Midbrain (tissue), 1 donor: ENCODE measurements at places on chromosomes 3 and 15.
A peak's percentile ranks its signal among the peaks of the same experiment; 100 is the strongest.

DNA sequence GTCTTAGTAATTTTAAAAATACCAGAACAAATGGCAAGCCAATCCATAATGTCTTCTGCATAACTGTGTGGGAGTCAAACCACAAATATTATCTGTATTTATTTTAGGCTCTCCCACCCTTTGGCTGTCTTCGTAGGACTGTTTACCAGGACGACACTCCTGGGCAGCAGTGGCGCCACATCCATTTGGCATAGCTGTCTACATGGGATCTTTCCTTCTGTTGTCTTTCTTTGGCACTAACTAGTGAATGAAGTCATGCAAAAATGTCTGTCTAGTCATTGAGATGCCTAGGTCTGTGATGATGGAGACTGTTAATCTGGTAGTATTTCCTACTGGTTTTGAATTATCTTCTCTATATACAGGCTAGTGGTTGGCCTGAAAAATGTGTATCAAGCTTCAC lies 54.0 kb upstream of the CHMP2B start:
- DNase-seq = no peak

GRCh38 chr15:87549860-87550259 lies 706.7 kb downstream of the NTRK3 start:
- DNase-seq = no peak

GRCh38 chr15:93452537-93453211 lies 363.7 kb upstream of the RGMA start:
- DNase-seq = no peak

- DNase-seq = no peak
Measured at GRCh38 chr3:167929968-167930367, 165.8 kb downstream of the GOLIM4 start.

DNA sequence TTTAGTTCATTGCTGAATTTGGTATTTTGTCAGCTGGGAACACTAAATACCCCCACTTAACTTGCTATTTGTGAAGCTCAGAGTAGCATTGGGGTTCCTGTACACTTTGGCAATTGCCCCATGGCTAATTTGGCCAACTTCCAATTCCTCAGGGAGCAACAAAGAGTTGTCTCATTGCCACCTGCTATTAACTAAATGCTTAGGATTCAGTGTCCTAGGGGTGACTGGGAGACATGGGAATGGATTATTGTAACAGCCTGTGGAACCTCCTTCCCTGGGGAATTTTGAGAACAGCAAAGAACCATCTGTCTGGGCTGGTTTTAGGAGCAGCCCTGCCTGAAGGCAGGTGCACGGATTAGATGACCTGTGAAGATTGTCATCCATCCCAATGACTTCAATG lies 437.4 kb upstream of the TPRG1 start:
- no peak for DNase-seq

- no peak for DNase-seq
Measured at GRCh38 chr3:67875338-67875737, 220.9 kb upstream of the SUCLG2 start.

GRCh38 chr3:36257158-36257852 lies 123.0 kb upstream of the STAC start:
- DNase-seq = no peak

- no peak for DNase-seq
Measured at GRCh38 chr3:120286465-120286864, 1.4 kb upstream of the GPR156 start.

GRCh38 chr3:105700575-105700974 lies 168.2 kb downstream of the CBLB start:
- no peak for DNase-seq

- no peak for DNase-seq
Measured at GRCh38 chr15:101490408-101490891, 943 bp upstream of the PCSK6 start.

- DNase-seq = no peak
Measured at GRCh38 chr15:55698653-55699052, 44.3 kb downstream of the PRTG start.

DNA sequence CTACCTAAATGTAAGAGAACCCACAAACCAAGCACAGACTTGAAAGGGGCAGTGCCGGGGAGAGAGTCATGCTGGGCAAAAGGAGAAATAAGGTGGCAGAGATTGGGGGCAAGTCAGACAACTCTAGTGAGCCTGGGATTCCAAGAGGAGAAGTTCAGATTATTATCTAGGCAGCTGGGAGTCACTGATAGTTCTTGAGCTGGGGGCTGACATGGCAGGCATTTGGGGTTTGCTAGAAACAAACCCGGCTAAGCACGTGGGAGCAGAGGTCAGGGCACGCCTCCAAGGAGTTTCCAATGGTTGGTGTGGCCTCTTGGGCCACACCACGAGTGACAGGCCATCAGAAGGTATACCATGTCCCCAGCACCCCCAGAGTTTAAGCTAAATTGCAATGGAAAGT lies 27.6 kb downstream of the SLC6A6 start:
- no peak for DNase-seq

DNA sequence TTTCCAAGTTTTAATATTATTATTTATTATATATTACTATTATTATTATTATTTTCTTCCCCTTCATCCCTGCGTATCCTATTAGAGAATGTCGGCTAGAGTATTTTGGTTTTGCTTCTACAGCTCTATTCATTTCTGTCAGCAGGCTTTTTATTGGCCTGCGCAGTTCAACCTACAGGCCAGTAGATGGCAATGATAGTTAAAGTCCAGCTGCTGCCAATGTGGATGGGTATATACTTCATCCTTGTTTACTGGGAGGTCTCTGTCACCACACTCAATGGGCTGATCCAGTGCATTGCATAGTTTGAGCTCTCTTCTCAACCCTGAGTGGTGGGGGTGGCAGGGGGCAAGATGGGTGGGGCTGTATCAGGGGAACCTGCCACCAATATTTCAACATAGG lies 799.8 kb downstream of the NSUN3 start:
- peak; percentile 2 for DNase-seq

DNA sequence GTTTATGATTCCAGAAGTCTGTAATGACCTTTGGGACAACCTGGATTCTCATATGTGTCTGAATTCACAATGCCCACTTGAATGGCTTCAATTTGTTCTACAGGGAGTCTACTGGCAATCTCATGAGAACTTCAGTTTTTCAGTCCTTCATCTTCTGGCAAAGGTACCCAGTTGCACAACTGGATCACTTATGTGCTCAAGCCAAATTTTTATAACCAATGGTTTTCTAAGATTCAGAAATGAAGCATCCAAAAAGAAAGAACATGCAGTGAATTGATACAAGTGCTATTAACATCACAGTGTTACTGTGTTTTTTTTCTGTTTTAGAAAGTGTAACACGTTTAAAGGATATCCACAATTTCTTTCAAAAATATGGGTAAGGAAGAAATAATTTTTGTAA lies at the start of gene OR5H14:
TSS of gene OR5H14 (plus strand) at position 301 of the 400 bp plus-strand sequence. CDS start 1,907 bp downstream, outside the sequence.
- no peak for DNase-seq

- DNase-seq = no peak
Measured at GRCh38 chr3:37680401-37680800, 181.3 kb upstream of the CTDSPL start.

DNA sequence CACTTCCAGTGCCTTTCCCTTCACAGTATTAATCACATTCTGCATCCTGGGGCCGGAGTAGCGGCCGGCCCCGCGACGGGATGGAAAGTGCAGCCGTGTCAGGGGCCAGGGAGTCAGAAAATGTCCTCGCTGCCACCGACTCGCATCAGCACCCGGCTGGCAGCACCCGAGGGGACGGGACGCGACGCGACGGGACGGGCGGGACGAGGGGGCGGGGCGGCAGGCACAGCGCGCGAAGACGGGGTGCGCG lies 353 bp downstream of the ATG3 start:
- peak; percentile 82 for DNase-seq

GRCh38 chr3:155370198-155370597 lies 76.7 kb upstream of the STRIT1 start:
- peak; percentile 52 for DNase-seq

GRCh38 chr15:94478763-94479162 lies 247.4 kb downstream of the MCTP2 start:
- no peak for DNase-seq

- DNase-seq = peak; percentile 77
Measured at GRCh38 chr3:59573911-59574310, 524.1 kb upstream of the CFAP20DC start.
